Activated T-helper 1 cell treated with anti-CD3 and anti-CD28 coated beads, Interleukin-2, amount 50 U/mL, for 16 hours (primary cell): ENCODE measurements at places on chromosomes 2 and 18.

- no peak for DNase-seq
Measured at GRCh38 chr2:203882551-203882950, 15.0 kb downstream of the CTLA4 start.

- no peak for DNase-seq
Measured at GRCh38 chr2:18799397-18799796, 210.0 kb upstream of the NT5C1B start.

DNA sequence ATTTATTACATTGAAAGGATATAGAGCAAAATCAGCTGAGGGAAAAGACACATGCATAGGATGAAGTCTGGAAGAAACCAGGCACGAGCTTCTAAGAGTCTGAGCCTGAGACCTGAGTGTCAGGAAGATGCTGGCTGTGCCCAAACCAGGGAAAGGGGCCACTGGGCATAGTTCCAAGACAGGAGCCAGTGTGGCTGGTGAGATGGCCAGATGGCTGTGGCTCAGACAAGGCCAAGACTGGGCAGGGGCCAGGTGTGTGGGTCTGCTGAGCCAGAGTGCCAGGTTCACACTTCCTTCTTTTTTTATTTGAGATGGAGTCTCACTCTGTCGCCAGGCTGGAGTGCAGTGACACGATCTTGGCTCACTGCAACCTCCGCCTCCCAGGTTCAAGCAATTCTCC, 95.5 kb upstream of the ATG16L1 start:
- no peak for DNase-seq

DNA sequence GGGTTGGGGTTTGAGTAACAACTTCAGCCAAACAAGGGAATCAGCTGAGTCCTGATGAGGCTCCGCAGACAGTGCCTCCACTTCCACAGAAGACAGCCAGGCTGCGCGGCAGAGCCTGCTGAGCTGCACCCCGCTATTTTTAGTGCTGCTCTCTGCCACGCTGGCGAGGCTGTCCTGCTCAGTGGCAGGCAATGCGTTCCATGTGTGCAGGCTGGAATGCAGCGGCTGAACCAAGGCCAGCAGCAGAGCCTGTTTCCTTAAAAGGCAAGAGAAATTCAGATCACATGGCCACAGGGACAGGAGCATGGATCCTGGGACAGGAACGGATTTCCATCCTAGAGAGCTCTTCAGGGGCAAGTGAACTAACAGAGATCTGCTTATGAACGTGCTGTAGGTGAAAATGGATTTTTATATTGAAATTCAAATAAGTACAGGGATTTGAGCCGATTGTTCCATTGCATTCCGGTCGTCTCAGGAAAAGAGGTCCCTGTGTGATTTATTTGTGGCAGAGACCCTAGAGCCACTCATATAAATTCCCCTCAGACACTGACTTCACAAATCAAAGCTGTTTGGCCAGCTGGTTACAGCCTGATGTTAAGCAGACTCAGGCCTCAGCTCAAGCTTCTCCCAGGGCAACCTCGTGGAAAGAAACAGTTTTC, 98.7 kb downstream of the COL6A3 start:
- DNase-seq: no peak

DNA sequence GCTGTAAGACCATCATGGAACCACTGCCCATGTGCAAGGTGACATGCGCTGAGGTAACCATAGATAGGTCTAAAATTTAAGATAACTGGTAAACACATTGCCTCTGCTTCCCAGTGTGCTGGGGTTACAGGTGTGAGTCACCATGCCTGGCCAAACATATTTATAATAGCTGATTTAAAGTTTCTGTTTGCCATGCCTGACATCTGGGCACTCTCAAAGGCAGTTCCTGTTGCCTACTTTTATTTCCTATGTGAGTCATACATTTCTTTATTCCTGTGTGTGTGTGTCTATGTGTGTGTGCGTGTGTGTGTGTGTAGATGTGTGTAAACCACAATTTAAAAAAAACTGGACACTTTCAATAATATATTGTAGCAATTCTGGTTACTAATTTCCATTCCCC, 415.2 kb upstream of the NETO1 start:
- DNase-seq: no peak

- DNase-seq: no peak
Measured at GRCh38 chr2:237626813-237627440, 460 bp upstream of the LRRFIP1 start.

DNA sequence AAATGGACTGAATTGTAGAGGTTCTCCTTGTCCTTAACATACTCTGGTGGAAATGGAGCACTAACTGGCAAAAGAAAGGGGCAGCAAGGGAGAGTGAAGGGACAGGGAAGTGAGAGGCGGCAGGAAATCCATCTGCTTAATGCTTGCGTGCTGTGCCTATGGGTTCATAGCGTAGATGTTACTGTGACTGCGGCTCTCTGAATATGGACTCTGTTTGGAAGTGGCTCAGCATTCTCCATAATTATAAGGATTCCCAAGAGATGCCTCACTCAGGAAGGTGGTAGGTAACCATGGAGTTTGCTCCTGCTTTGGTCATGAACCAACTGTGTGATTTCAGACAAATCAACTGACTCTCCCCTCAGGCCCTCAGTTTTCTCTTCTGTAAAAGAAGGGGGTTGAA, 50.0 kb downstream of the MYO3B start:
- DNase-seq: no peak

GRCh38 chr2:177783835-177784744, 288.5 kb downstream of the PDE11A start:
- DNase-seq: no peak

DNA sequence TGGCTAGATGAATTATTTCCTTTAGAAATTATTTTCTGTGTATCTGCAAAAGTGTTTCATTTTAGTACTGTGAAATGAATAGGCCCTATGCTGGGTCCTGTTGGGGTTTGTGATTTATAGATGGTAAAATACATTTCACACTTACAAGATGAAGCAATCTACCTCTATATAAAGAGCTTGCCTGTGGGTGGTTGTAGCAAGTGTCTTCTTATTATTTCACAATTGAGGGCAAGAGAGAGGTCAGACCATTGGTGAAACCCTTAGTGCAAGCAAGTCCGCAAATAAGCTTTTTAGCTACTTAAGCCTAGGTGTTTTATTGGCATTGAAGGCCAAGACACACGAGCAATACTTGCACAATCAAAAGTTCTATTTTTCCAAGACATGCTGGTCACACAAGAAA, 153.1 kb downstream of the FMNL2 start:
- no peak for DNase-seq

DNA sequence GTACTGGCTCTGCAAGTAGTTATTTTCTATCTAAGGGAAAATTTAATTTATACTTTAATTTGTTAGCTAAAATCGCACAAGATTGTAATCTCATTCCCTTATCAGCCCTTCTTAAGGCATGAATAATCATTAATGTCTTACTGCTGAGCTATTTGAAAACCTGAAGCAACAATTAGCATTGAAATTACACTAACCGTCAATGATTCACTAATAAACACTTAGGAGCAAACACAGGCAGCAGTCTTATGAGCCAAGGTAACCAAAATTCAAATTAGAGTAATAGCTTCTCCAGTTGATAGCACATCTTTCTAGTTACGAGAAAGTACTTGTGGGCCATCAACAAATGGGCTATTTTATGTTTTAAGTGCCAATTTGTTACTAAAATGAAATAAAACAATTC, 1289.7 kb downstream of the LRP1B start:
- DNase-seq: no peak

GRCh38 chr2:3960106-3960505, 256.7 kb downstream of the DCDC2C start:
- DNase-seq: no peak

DNA sequence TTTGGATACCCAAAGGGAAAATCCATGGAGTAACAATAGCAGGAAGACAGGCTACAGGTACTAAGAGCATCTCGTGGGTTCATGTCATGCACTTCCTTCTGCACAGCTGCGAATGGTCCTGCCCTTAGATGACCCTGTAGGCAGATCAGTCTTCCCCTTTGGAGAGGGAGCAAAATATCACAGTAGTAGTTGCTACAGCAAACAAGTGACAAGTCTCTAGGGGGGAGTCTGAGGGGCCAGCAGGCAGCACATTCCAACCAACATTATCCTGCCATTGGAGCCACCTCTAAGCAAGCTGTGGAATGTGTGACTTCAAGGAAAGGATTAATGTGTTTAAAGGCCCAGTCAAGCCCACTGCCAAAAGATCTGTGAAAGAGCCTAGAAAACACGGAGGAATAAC, 273.2 kb upstream of the PARD3B start:
- no peak for DNase-seq

DNA sequence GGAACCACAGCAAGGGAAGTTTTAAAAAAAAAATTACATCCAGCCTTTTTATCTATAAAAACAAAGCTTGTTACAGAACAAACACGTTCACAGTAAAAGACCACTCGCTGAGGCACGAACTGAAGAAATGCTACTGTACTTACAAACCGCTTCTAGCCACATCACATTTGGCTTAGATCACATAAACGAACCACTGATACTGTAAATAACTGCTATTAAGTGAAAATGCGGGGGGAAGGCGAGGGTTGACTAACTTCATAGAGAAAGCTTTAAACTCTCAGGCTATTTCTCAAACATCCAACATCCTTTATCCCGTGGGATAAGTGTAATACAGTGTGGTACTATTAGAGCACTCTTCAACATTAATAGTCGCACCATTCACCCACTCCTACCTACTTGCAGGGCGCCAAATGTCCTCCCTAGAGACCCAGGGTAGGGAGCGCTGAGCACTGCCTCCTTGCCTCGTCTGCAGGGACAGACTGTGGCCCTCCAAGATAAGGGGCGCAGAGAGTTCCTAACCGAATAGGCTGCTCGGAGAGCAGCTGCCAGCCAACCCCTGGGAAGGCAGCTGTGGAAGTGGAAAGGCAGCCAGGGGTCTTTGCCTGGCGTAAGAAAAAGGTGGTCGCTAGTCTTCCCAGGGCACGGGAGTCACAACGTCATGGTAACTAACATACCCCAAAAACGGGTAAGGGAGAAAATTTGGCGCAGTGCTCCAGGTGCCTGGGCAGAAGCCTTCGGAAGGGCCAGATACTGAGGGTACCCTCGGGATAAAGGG, 854 bp downstream of the GPR155 start:
- no peak for DNase-seq

DNA sequence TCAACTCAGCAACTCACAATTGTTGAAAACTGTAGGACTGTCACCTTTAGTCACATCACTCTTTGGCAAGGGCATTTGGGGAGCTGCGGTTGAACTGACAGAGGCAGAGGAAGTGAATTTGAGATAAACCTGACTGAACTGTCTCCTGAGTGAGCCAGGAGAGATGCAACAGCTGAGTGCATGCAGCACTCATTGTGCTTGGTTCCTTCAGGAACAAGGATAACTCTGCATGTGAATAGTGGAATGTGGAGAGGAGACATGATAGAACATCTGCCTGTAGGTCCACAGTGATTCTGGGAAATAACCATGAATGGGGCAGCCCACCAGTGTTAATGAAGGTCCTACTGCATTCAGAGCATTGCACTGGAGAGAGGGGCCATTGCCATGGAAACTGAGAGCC, 494.7 kb downstream of the STK39 start:
- DNase-seq: no peak

GRCh38 chr2:58875436-58875835, 634.3 kb upstream of the FANCL start:
- no peak for DNase-seq

GRCh38 chr18:33835419-33835818, 257.4 kb downstream of the ASXL3 start:
- no peak for DNase-seq

GRCh38 chr2:83899271-83899670, 559.8 kb downstream of the SUCLG1 start:
- no peak for DNase-seq

- no peak for DNase-seq
Measured at GRCh38 chr18:4267641-4268040, 187.5 kb downstream of the DLGAP1 start.

DNA sequence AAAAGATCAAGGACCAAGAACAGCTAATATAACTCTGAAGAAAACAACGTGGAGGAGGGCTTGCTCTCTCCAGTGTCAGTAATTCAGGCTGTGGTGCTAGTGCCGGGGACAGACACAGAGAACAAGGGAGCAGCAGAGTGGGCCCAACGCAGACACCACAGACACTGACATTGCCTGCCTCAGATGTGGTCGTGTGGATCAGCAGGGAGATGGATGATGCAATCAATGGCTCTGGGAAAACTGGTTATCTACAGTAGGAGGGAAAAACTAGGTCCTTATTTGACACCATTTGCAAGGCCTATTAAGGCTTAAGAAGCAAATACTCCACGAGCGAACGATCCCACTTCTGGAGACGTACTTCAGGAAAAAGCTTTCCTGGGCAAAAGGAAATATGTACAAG, 36.1 kb downstream of the HDLBP start:
- no peak for DNase-seq

GRCh38 chr2:218271487-218271797, 1.1 kb downstream of the PNKD start:
- DNase-seq: no peak

DNA sequence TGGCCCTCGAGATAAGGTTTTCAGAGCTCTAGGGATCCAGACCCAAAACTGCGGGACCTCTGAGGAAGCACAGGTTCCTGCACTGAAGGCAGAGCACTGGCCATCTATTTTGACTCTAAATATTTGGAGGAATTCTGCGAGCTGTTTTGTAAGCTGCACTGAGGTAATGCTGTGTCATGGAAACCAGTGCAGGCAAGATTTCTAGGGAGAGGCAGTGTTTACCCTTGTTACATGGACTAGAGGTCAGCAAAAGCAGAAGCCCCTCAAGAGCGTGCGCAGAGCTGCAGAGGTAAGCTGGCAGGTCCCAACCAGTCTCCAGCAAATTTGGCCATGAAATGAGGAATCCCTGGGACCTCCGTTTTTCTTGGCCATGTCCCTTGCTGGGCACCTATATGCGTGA, 137.3 kb downstream of the RNF152 start:
- DNase-seq: no peak

- DNase-seq: no peak
Measured at GRCh38 chr18:39318462-39318861, 1752.9 kb upstream of the CELF4 start.

- DNase-seq: no peak
Measured at GRCh38 chr2:69190743-69191404, 177.9 kb downstream of the ANTXR1 start.

GRCh38 chr2:201344663-201345366, 12.3 kb downstream of the FLACC1 start:
- DNase-seq: no peak

DNA sequence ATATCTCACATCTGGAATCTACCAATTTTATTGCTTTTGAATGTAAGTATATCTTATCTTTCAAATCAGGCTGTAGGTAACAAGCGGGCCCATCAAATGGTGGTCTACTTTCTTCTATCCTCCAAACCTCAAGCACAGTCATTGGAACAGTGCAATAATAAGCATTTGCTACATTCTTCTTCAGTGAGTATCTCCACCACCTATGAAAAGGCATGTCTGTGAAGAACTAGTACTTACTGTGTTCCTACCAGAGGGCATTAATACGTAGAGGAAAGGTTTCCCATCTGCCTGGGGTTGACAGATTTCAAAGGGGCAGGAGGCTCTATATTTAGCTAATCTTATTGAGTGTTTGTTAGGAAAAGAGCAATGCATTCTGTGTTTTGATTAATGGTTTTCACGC, 411.1 kb downstream of the NCKAP5 start:
- DNase-seq: no peak

- no peak for DNase-seq
Measured at GRCh38 chr2:39567507-39567906, 98.2 kb upstream of the TMEM178A start.
